ENCODE measurements at places on chromosomes 5 and 9.

DNA sequence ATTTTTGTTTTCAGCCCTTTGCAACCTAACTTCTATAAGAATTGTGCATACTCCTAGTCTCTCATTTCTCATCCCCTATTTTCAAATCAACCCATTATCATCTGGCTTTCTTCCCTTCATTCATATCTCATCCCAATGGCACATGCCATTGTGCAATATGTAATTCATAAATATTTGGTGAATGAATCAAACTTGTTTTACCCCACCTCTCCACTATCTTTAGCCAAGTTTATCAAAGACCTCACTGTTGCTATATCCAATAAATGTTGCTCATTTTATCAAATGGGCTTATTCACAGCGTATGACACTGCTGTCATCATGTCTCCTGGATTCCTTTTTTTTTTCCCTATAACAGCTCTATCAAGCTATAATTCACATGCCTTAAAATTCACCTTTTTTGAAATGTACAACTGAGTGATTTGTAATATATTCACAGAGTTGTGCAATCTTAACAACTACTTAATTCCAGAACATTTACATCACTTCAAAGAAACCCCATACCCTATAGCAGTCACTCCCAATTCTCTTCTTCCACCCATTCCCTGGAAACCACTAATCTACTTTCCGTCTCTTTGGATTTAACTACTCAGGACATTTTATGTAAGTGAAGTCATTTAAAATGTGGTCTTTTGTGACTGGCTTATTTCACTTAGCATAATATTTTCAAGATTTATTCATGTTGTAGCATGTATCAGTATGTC, 214.4 kb upstream of the PAPPA start:
- no peak for DNase-seq

DNA sequence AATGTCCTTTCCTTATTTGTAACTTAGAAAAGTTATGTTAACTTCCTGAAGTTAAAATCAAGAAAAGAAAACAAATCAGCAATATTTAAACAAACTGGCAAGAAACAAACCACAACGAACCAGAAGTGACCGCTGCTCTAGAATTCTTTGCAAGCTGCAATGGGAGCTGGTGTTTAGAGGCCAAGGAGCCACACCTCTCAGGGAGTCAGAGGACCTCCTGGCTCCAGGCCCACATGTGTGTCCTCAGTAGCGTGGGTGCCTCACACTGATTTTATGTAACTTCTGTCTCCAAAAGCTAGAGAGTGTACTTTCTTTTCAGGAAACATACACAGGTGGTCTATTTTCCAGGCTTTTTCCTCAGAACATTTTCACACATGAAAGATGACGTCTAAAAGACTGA, 100.4 kb downstream of the IRX2 start:
- DNase-seq, result no peak

GRCh38 chr9:5442400-5443011, 4.8 kb upstream of the PLGRKT start:
- DNase-seq, result peak; percentile 33

GRCh38 chr5:35031276-35031675, 16.5 kb downstream of the AGXT2 start:
- no peak for DNase-seq

GRCh38 chr9:111330124-111330523, at the start of gene OR2K2:
Gene OR2K2 (minus strand): TSS chr9:111330224. CDS start chr9:111328433, 1,791 bp downstream.
- no peak for DNase-seq

GRCh38 chr5:142000704-142001484, 11.9 kb downstream of the GNPDA1 start:
- no peak for DNase-seq

GRCh38 chr5:17147170-17147569, 70.3 kb upstream of the BASP1 start:
- no peak for DNase-seq

GRCh38 chr9:91006046-91006445, 204.4 kb downstream of the SYK start:
- no peak for DNase-seq

GRCh38 chr9:131631306-131631705, 86.0 kb downstream of the PRRT1B start:
- no peak for DNase-seq

DNA sequence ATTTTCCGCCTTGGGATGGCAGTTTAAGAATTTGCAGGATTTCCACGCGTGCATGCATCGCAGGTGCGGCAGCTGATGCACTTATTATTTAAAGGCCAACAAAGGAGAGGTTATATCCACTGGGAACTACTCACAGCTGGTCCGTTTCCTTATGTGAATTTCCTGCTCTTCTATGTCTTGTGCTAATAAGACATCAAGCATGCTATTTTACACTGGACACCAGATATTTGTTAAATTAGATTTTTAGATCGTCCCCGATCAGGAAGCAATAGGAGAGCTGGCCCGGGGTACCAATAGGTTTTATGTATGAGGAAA, 476 bp upstream of the DTWD2 start:
- no peak for DNase-seq

GRCh38 chr5:152437866-152438265, 32.8 kb upstream of the NMUR2 start:
- DNase-seq, result no peak
